ENCODE measurements at places on chromosomes 5 and 9.

- DNase-seq: no peak
These were observed 146.2 kb downstream of the RGS3 start for GRCh38 chr9:113609562-113610318.

DNA sequence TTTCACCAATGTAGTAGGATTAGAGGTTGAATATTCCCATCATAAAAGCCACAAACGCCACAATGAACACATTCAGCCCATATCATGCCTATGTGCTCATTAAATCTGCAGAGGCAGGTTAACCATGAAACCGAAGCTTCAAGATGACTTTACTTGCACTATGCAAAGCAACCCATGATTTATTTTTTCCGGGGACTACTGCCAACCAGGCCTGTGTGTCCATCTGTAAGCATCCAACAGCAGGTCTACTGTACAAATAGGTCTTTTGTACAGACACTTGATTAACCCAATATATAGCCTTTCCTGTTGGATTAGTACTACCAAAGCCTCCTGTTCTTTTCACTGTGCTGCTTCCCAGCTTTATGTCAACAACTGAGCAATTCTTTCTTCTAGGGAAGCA is 104.9 kb upstream of the CDH10 start:
- no peak for DNase-seq

GRCh38 chr9:125176636-125177035 is 13.0 kb downstream of the PPP6C start:
- DNase-seq: no peak

DNA sequence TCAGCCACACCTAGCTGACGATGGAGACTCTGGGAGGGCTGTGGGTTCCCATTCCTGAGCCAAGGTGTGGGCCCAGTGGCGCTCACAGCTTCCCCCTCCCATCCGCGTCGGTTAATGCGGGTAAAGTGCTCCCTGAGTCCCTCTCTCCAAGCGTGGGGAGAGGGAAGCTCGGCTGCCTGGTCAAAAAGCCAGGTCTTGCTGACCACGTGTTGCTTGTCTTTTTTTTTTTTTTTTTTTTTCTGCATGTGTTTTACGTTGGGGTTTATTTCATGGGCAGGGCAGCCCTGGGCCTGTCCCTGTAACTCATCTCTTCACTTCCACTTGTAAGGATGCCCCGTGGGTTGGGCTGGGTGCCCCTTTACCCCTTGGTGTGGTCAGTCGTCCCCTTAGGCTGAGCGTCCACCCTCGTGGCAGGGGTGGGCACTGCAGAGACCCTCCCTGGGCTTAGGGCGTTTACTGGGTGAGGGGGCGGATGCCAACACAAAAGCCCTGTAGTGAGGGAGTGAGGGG is 11.9 kb downstream of the NKD2 start:
- DNase-seq: no peak

DNA sequence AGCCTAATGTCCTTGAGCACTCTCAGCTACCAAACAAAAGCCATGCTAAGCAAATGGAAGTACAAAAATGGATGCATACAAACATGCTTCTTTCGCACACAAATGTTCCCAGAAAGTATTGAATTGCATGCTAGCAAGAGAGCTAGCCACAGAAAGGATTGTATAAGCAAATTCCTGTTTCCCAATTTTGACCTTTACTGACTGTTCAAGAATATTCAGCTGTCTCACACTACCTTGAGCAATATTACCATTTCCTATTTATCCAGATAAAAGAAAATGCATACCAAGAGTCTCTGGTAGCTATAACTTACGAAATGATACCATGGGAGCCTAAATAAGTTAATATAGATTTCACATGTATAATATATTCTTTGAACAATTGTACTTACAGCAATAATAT is 264.6 kb downstream of the TMEM167A start:
- no peak for DNase-seq

DNA sequence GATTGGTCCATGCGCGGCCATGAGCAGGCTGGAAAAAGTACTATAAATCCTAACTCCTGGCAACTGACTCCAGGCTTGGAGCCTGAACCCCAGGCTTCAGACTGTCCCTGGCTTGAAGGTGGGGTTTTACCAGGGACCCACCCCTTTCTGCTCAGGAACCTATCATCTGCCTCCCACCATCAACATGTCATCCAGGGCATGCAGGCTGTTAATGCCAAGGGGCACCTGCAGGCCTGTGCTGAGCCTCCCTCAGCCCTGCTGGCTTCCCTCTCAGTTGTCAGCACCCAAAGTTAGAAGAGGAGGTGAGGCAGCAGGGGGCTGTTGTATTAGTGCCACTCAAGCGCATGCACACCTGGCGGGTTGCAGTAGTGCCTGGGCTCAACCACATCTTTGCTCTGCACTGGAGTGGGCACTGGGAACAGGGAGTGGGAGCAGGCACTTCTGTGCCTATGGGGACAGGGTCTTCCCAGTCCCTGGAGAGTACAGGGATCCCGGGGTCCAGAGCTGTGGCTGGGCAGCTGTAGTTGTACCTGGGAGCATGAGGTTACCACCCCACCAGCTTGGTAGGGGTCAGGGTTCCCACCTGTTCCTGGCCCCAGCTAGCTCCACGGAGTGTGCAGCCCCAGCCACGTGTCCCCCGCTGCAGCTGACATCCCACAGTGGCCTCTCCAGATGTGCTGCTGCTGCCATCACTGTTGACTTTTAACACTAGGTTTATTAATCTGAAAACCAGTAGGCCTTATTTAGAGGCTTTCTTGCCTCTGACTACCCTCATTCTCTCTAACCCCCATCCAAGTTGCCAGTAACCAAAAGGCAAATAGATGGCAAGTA is 306.2 kb upstream of the RIOK2 start:
- no peak for DNase-seq

Data from stimulated activated CD4-positive, alpha-beta T cell treated with anti-CD3 and anti-CD28 coated beads, TNF-alpha, amount 100 ng/mL, for 4 hours (primary cell).